ENCODE measurements at places on chromosomes 1 and 21.

DNA sequence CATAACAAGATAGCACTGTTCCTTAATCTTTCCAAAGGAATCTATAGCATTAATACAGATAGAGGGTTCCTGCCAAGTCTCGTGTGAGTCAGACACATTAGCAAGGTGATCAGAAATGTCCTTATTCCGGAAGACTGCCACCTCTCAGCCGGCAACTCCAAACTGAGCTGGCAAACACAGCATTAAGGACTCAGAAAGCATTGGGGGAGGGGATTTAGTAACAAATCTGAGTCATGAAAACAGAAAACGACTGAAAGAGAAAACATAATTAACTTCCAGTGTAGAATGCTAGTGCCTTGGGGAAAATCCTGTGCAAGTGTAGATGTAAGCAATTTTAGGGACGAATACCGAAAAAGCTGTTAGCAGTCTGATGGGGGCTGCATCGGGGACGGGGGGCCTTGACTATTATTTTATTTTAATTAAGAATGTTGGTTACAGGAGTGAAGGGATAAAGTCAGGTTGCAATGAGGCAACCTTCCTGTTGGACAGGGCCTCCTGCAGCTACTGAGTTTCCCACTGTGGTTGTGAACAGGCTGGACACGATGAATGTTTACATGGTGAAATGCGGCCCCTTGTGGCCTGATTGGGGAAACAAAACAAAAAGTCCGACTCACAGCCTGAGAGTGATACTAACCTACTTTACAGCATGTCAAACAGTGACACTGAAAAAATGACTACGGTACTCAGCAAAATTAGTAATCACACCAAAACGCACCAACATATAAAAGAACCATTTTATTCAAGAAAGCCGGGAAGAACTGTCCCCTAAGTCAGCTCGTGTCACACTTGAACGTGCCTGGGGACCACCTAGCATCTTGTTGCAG, 20.7 kb downstream of the MIS18A start:
- peak; percentile 84 for DNase-seq

DNA sequence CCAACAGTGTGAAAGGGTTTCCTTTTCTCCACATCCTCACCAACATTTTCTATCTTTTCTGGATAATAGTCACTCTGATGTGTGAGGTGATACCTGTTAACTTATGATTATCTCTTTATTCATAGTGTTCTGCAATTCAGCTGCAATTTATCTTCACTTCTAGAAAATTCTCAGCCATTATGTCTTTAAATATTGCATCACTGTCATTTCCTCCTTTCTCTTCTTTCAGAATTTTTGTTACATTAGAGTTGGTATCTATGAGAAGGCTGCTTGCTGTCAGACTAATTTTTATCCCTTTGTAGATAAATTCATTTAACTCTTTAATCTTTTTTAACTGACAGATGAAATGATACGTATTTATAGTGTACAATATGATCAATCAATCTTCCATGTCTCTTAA, 30.5 kb upstream of the ATF3 start:
- DNase-seq = no peak

DNA sequence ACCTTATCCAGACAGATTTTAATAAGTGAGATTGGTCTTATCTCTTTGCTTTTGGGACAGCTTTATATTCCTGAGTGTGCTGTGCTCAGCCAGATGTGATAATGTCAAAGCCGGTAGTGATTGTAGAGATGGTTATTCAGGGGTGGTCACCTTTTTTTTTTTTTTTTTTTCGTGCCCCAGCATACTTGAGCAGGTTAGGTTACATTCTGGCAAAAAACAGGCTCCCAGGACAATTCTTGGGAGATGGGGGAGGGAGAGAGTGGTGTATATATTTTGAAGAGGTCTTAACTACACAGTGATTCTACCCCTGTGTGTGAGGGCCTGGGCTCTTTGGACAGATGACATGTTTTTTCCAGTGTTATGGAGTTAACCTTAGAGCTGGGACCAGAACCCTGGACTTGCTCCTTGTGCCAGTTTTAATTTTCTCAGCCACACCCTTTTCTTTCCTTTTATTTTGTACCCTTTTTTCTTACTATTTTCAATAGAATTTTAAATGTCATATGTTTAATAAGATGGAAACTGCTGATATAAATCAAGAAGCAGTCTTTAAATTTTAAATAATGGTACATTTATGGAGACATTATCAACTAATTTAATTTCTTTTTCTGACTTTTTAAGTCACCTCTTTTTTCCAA, 88.4 kb downstream of the DYRK1A start:
- DNase-seq = no peak

- DNase-seq = no peak
Observed at GRCh38 chr21:46661642-46662366, 26.3 kb downstream of the PRMT2 start.

- no peak for DNase-seq
Observed at GRCh38 chr1:8263791-8264190, 54.1 kb upstream of the SLC45A1 start.

DNA sequence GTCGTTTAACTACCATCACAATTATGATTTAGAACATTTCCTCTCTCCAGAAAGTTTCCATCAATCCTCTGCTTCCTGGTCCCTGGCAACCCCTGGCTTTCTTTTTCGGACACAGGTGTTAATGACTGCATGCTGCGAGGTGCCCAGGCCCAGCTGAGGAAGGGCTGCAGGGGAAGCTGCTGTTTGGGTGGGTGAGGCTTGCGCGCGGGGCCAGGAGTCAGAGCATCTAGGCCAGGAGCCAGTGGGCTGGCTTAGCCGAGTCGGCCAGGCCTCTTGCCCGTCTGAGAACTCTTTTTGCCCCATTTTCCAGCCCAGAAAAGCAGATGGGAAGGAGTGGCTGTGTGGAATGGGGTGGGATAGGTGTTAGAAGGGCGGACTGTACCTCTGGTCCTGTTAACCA, 51.5 kb downstream of the NAV1 start:
- no peak for DNase-seq

- no peak for DNase-seq
Observed at GRCh38 chr1:49465486-49466185, 558.1 kb downstream of the AGBL4 start.

DNA sequence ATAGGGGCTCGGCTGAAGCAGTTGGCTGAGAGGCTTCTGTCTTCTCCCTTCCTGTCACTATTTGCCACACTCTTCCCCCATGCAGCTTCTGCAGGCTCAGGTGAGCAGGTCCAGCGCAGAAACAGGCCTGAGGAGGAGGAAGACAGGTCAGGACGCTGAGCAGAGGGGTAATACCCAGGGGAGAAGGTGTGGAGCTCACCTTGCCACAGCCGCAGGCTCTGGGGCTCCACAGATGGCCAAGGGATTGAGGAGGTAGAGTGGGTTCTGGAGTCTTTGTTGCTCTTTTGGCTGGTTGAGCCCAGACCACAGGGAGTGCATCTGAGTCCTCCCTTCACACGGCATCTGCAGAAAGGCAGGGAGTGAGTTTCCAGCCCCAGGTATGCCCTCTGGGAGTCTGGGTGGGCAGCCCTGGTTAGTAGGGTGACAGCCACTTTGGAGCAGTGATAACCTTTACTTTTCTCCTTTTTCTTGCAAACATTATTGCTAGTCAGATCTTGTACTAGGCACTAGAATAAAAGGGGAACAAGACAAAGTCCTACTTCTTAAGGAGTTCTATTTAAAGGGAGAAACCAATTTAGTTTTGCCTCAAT, 9.7 kb downstream of the EIF3I start:
- DNase-seq = no peak

DNA sequence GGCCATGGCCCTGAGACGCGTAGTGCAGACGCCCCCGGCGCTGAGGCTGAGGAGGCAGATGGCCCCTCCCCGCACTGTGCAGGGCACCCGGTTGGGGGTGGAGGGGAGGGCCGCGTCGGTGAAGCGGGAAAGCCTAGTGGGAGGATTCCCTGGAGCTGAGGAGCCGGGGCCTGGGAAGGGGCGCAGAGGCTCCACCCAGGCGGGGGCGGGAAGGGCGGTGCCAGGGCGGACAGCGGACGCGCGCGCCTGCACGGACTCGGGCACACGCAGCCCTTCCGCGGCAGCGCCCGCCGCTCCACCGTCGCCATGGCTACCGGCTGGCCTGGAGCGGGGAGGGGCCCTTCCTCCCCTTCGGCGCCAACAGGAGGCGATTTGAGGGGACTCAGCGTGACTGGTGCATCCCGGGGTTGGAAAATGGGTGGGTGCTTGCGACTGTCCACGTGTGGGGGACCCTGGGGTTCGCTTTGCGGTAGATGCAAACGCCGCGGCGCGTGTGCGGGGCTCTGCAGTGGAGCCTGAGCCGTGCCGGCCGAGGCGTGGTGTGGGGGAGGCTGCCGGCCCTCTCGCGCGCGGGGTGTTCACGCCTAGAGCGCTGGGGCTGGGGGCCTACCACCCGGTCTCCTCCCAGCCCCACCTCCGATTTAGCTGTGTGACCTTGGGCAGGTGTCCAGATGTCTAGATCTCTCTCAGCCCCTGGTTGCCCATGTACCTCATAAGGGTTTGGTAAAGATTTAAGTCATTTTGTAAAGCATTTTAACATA, 35.1 kb downstream of the PTPRF start:
- DNase-seq = peak; percentile 66

- DNase-seq = no peak
Observed at GRCh38 chr1:112720800-112721199, 5.7 kb upstream of the PPM1J start.

GRCh38 chr1:107318932-107319331, 178.1 kb downstream of the NTNG1 start:
- DNase-seq = no peak

DNA sequence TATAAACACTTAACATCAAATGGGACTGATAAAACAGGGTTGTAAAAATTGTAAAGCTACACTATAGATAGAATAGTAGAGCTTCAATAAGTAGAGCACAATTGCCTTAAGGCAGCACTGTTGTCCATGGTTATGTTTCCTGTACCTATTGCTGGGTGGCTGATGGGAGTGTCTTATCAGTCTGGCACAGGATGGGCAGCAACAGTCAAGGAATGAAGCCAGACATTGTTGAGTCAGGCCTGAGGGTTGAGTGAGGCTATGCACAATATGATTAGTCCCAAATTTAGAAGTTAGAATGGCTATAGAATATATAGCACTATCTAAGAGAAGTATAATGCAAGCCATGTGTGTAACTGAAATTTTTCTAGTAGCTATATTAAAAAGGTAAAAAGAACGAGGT, 25.0 kb upstream of the CD1D start:
- no peak for DNase-seq

- no peak for DNase-seq
Observed at GRCh38 chr1:184915463-184916090, 58.7 kb downstream of the NIBAN1 start.

GRCh38 chr1:44355582-44356305, 687 bp upstream of the ERI3 start:
- no peak for DNase-seq

DNA sequence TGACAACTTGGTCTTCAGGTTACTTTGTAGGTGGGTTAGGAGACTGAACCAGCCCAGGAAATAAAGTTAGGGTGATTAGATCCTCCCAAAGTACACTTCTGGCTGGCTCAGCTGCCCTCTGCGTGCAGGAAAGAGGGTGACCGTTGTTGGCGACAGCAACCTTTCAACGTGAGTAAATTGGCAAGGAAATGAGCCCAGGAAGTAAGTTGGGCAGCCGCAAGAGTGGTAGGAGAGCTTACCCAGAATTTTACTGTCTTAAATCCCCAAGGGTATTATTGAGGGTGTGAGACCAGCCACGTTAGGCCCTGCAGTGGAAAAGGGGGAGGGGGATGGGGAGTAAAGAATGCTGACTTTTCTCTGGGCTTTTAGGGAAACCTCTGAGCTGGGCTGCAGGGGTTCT, 1.6 kb downstream of the TENT5C start:
- DNase-seq = peak; percentile 48

- DNase-seq = peak; percentile 26
Observed at GRCh38 chr21:25428537-25428936, 178.7 kb downstream of the MRPL39 start.

- DNase-seq = peak; percentile 51
Observed at GRCh38 chr1:112707221-112708001, 484 bp upstream of the RHOC start.

GRCh38 chr1:6800745-6801144, 15.5 kb downstream of the CAMTA1 start:
- DNase-seq = no peak

- peak; percentile 45 for DNase-seq
Observed at GRCh38 chr1:179867493-179868330, 9.9 kb downstream of the TOR1AIP2 start.

GRCh38 chr1:174799136-174799479, 200.6 kb upstream of the CACYBP start:
- no peak for DNase-seq

DNA sequence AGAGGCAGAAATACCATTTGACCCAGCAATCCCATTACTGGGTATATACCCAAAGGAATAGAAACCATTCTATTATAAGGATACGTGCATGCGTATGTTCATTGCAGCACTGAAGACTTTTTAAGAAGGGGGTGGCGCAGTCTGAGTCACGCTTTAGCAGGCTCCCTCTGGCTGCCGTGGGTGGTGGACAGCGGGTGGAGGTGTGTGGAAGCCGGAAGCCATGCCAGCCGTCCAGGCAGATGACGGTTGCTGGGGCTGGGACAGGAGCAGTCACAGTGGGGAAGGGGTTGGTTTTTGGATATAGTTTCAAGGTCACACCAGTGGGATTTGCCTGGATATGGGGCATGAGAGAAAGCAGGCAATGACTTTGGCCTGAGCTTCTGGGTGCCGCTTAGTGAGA, 270.5 kb downstream of the GRIK3 start:
- DNase-seq = no peak

- DNase-seq = no peak
Observed at GRCh38 chr1:60813071-60813470, 269.3 kb upstream of the NFIA start.

GRCh38 chr1:52122384-52122783, 19.5 kb upstream of the ZFYVE9 start:
- no peak for DNase-seq

- DNase-seq = no peak
Observed at GRCh38 chr1:14646973-14647372, 48.5 kb downstream of the KAZN start.

- DNase-seq = no peak
Observed at GRCh38 chr1:175278734-175279116, 86.1 kb upstream of the KIAA0040 start.

GRCh38 chr1:89631816-89632656, 884 bp upstream of the LRRC8C start:
- DNase-seq = no peak

Data from MM.1S (cell line).